ENCODE measurements at places on chromosomes 1 and 21.

DNA sequence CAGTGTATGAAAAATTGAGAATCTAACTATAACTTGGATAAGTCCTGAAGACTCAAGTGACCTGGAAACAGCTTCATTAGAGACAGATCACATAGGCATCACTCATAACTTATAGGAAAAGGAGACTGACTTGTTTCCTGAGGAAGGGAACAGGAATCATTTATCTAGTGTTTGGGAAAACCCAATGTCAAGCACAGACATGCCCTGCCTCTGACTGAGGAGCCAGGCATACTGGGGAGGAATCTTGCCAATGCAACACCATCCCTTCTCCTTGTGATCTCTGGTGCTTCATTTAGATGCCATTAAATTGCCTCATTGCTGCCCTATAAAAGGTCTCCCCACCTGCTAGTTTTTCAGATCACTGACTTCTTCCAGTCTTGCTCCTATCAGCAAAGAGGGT is 10.3 kb downstream of the LCE4A start:
- DNase-seq: no peak

DNA sequence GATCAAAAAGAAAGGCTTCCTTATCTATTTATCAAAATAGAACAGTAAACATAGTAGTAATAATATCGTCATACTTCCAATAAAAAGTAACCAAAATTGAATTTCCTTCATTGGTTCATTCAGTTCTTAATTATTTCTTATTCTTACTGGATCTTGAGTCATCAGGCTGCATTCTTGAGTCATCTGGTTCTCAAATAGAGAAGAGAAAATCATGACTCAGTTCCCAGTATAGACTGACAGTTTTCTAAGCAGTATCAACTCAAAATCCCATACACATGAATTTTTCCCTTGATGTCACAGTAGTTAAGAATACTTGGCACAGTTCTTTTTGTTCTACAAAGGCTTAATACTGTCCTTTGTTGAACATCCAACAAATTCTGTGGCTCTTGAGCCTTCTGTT is 626.9 kb upstream of the ADGRL4 start:
- peak; percentile 73 for DNase-seq

GRCh38 chr1:152953761-152954160 is 6.8 kb downstream of the SPRR5 start:
- DNase-seq: no peak

GRCh38 chr21:29939104-29939923 is 482 bp downstream of the GRIK1 start:
- no peak for DNase-seq

GRCh38 chr1:185645162-185645640 is 89.0 kb upstream of the HMCN1 start:
- DNase-seq: peak; percentile 75

- DNase-seq: no peak
These were observed 219.3 kb downstream of the KCNJ6 start for GRCh38 chr21:37696936-37697335.

- no peak for DNase-seq
These were observed 6.4 kb upstream of the S100A8 start for GRCh38 chr1:153397051-153397923.

DNA sequence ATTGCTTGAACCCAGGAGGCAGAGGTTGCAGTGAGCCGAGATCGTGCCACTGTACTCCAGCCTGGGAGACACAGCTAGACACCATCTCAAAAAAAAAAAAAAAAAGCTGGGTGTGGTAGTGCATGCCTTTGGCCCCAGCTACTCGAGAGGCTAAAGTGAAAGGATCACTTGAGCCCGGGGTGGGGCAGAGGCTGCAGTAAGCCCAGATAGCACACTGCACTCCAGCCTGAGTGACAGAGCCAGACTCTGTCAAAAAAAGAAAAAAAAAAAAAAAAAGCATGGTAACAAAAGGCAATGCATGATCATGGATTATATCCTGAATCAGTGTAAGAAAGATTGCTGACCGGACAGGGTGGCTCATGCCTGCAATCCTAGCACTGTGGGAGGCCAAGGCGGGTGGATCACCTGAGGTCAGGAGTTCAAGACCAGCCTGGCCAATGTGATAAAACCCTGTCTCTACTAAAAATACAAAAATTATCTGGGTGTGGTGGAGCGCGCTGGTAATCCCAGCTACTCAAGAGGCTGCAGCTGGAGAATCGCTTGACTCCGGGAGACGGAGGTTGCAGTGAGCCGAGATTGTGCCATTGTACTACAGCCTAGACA is 76.3 kb downstream of the RUSC1 start:
- no peak for DNase-seq

DNA sequence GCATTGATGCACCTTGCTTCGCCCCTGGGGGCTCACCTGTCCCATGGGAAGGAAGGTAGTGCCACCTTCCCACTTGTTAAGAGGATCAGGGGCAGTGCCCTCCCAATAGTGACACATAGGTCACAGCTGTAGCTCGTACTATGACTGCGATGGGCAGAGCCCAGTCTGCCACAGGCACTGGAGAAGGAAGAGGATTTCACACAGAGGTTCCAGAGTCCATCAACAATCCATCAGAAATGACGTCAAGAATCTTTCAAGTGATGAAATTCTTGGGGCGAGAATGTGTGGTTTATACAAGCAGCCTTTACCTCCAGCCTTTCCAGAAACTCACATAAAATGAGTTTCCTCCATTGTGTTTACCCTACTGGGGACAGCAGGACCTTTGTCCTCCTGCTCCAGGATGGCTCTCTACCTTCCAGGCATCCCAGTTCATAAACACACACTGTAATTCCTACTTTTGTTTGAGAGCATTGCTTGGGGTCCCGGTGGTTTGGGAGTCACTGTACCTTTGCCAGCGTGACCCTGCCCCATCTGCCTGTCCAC is 260.6 kb upstream of the VAMP3 start:
- DNase-seq: no peak

DNA sequence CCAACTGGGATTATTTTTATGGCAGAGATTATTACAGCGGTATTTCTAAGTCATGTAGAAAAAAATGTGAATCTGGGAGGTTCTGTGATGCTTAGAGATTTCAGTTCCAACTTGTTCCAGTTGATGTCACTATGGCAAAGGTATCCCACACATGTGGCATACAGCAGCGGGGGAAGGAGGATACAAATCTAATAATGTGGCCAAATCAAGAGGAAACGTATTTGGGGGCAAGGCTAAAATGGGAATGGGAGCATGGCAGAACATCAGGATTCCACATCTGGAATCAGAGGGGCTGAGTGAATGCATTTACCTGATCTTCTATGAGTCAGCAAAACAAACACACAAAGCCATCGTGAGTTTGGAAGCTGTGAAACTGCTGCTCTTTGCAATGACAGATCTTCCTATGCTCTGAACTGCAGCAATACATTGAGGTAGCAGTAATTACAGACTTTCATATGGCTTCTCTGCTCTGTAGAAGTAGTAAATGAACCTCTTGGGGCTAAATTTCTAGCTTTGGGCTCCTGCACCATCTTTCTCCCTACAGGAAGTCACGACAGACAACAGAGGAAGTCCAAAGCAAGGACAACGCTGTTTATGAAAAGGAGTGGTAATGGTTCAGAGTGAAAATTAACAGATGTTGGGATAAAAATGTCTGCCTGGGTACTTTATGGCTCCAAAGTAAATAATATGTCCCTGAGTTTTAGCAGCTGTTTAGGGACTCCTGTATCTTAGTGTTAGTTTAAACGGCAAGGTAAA is 55.5 kb downstream of the GABPA start:
- DNase-seq: peak; percentile 26

DNA sequence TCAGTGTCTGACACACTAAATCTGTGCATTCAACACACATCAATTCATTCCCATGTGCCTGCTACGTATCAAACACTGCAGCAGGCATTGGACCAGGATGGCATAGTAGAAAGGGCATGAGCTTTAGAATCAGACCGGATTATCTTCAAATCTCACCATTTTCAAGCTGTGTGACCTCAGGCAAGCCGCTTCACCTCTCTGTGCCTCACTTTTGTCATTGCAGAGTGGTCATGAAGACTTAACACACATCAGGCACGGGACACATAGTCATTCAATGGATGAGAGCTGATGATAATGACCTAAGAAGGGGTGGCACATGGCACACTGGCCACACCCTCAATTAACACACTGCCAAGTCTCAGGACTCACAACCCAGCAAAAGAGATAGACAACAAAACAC is 46.8 kb downstream of the KLHDC7A start:
- DNase-seq: no peak

GRCh38 chr1:231550448-231550781 is 21.9 kb downstream of the TSNAX start:
- peak; percentile 3 for DNase-seq

DNA sequence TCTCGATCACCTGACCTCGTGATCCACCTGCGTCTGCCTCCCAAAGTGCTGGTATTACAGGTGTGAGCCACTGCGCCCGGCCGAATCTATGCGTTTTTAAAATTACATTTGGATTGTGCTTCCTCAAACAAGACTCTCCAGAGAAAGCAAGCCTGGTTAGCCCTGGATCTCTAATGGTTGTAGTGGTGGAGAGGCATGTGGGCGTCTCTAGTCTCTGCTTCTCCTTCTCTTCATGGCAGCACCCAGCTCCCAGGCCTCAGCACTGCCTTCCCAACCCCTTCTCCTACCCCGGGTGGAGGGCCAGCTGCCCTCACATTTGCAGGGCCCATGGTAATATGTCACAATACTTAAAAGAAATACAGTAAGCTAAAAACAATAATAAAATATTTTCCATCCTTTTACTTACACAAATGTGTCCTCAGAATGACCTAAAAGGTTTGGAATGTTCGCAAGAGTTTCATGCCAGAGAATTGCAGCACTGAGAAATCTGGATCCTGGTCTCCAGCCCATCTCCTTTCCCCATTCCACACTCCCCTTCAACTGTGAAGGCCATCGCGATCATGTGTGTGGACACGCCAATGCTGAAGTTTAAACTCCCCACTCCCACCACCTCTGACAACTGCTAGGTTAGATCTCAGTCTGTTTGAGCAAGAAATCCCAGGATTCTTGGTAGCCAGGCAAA is 7.0 kb downstream of the OR14I1 start:
- DNase-seq: peak; percentile 43

- no peak for DNase-seq
These were observed 18.0 kb upstream of the SPRR2G start for GRCh38 chr1:153168686-153169085.

- DNase-seq: no peak
These were observed 54.6 kb upstream of the ECE1 start for GRCh38 chr1:21344750-21345443.

- DNase-seq: peak; percentile 15
These were observed 9.1 kb downstream of the LAMC2 start for GRCh38 chr1:183195142-183195574.

GRCh38 chr1:91428182-91428798 is 23.7 kb upstream of the HFM1 start:
- no peak for DNase-seq

GRCh38 chr1:202317941-202318925 is 23.5 kb downstream of the UBE2T start:
- no peak for DNase-seq

DNA sequence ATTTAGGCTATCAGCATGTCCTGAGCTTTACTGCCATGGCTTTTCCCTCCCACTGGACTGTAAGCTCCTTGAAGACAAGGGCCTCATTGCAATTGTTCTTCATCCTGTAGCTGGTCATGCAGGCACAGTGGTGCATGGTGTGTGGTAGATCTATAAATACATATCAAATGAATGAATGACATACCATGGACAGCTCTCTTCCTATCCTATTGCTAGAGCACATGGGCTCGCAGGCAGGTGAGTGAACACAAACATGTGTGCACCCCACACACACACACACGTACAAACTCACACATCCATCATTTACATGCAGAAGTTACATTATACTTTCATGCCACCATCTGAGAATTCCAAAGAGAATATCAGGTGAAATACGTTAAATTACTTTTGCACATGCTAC is 172.9 kb upstream of the RUNX1 start:
- no peak for DNase-seq

- peak; percentile 29 for DNase-seq
These were observed 968 bp downstream of the CSMD2 start for GRCh38 chr1:34163792-34164731.
